T1000 (cell line): ENCODE measurements at places on chromosomes 3 and 15.
A peak's percentile ranks its signal among the peaks of the same experiment; 100 is the strongest.

- DNase-seq = no peak
Measured at GRCh38 chr3:183980403-183980802, 37.3 kb downstream of the ABCC5 start.

DNA sequence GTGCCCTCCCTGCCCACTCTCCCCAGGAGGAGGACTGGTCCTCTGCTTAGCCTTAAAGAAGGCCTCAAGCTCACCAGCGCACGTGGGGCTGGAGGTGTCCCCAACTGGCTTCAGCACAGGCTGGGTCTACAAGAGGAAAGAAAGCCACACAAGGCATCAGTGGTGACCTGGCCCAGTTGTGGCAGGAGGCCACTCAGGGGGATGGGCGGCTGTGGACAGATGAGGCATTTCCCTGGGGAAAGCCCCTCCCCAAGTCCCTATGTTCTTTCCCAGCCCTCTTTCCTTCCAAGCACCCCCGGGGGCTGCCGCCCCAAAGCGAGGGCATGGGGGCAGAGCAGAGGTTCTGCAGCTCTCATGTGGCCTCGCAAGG, 155.2 kb upstream of the TLE3 start:
- no peak for DNase-seq

DNA sequence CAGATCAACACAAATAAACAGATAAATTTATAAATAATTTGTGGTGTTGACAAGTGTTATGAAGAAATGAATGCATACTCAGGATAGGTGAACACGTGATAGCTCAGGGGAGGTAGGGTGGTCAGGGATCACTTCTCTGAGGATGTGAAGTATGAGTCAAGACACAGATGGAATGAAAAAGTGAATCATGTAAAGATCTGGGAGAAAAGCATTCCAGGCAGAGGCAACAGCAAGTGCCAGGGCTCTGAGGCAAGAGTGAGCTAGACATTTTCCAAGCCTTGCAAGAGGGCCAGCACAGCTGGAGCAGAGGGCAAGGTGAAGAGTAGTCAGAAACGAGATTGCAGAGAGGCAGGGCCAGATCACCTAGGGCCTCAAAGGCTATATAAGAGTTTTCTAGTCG, 177.8 kb downstream of the WNT5A start:
- DNase-seq = no peak

- DNase-seq = no peak
Measured at GRCh38 chr3:111981457-111981763, 2.6 kb downstream of the ABHD10 start.

- no peak for DNase-seq
Measured at GRCh38 chr15:94239474-94239873, 8.1 kb downstream of the MCTP2 start.

- no peak for DNase-seq
Measured at GRCh38 chr3:25817638-25818037, 27.7 kb downstream of the OXSM start.

- DNase-seq = no peak
Measured at GRCh38 chr3:112904786-112905185, 58.1 kb upstream of the CD200R1L start.

GRCh38 chr3:23805210-23805632, 534 bp upstream of the UBE2E1 start:
- DNase-seq = no peak

GRCh38 chr15:80162059-80162554, 9.3 kb downstream of the FAH start:
- no peak for DNase-seq

- no peak for DNase-seq
Measured at GRCh38 chr3:3766140-3766539, 33.1 kb upstream of the LRRN1 start.

DNA sequence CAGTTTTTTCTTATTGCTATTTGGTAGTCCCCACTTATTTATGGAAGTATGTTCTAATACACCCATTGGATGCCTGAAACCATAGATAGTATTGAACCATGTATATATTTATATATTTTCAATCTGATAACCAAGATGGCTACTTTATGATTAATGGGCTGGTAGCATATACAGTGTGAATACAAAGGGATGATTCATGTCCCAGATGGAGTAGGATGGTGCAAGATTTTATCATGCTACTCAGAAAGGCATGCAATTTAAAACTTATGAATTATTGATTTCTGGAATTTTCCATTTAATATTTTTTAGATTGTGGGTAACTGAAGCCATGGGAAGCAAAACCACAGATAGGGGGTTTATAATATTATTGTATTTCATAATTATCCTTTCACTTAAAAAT, 35.2 kb downstream of the AP4E1 start:
- DNase-seq = no peak

GRCh38 chr3:121869736-121870135, 24.5 kb upstream of the SLC15A2 start:
- no peak for DNase-seq

DNA sequence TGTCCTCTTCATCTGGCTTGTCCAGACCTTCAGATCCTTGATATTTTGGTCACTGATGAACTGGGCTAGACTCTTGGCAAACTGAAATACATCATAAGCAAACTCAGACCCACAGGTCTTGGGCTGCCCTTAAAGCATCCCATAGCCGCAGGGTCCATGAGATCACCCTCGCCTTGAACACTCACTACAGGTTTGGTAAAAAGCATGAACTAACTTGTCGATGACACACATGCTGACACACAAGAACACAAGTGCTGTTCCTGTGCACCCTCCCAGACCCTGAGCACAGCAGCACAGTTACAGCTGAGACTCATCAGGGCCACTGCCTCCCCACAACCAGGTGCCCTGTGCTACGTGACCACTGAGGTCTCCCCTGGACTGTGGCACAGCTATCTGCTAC, 21.0 kb downstream of the PFKFB4 start:
- no peak for DNase-seq

- no peak for DNase-seq
Measured at GRCh38 chr3:49277383-49277775, 347 bp upstream of the C3orf62 start.

- DNase-seq = no peak
Measured at GRCh38 chr15:52162876-52163275, 28.3 kb downstream of the GNB5 start.

GRCh38 chr3:26106228-26106627, 316.3 kb downstream of the OXSM start:
- DNase-seq = no peak

DNA sequence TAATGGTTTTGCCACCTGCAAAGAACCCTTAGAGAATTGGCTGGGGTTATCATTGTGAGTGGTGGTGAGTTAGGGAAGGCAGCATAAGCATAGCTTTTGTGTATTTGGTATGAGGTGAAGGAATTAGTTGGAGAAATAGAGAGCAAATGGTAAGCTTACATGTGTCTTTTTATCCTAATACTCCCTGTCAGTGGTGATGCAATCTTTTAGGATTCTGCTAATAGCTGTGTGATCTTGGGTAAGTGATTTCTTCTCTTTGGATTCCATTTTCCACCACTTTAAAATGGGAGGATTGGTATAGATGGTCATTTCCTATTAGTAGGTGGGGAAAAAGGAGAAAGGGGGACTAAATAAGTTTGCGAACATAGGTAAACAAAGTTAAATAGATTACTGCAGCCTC, 30.9 kb downstream of the PIAS1 start:
- DNase-seq = no peak

- no peak for DNase-seq
Measured at GRCh38 chr3:157136647-157137387, 23.1 kb downstream of the CCNL1 start.

GRCh38 chr3:173584838-173585831, 187.6 kb downstream of the NLGN1 start:
- DNase-seq = no peak

GRCh38 chr15:59918994-59919951, 84.8 kb upstream of the FOXB1 start:
- DNase-seq = peak; percentile 13

- no peak for DNase-seq
Measured at GRCh38 chr3:94423578-94423977, 360.7 kb downstream of the NSUN3 start.

- DNase-seq = no peak
Measured at GRCh38 chr15:67196672-67197363, 57.6 kb downstream of the AAGAB start.

- DNase-seq = no peak
Measured at GRCh38 chr15:57893040-57893439, 172.5 kb downstream of the ALDH1A2 start.

DNA sequence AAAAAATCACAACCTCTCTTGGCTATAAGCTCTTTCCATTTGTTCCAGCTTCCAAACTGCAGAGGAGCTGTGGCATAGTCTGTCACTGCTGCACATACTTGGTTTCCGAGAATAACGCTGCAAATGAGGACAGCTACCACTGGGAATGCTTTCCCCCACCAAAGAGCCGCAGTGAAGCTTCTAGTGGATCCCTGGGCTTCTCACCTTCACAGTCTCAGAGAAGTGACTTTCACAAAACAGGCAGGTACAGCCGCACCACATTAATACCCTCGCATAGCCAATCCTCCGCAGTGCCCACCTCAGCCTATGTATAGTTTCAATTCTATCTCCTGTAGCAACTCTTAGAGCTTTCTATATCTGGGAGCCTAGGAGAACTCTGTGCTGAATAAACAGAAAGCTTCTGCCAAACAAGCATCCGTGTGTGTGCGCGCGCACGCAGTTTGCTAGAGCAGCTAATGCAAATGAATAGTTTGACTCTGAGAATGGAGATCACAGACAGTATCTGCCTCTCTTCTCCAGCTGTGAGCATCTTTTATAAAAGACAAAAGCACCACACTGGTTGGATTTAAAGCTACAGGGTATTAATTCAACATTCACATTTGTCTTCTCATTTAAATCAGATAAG, 81.9 kb upstream of the PLXND1 start:
- no peak for DNase-seq

GRCh38 chr15:69729167-69729748, 276.6 kb downstream of the RPLP1 start:
- peak; percentile 45 for DNase-seq

DNA sequence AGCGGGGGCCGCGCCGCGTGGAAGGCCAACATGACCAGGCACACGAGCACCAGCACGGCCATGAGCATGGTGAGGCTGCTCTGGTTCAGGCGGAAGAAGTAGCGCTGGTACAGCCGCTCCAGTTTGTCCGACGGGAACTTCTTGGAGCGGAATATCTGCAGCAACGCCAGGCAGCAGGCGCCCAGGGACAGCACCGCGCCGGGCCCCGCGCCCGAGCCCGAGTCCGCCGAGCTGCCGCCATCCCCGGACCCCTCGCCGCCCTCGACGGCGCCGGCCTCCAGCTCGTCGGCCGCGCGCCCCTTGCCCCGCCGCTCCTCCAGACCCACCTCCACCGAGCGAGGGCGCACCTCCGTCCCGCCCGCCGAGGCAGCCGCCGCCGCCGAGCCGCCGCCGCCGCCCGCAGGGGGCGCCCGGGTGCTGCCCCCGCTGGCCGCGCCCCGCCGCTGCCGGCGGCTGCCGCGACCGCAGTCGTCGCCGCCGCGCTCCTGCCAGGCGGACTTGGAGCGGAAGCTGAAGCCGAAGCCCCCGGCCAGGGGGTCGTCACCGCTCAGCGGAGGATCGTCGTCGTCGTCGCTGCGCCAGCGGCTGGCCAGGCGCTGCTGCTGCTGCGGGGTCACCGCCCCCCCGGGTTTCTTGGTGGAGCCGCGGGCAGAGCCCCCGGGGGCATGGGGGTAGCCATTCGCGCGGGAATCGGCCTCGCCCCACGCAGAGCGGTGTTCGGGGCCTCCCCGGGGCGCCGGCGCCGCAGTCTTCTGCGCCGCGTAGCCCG, 957 bp downstream of the ADCY5 start:
- DNase-seq = no peak

GRCh38 chr15:70703096-70703878, 60.1 kb downstream of the UACA start:
- no peak for DNase-seq

DNA sequence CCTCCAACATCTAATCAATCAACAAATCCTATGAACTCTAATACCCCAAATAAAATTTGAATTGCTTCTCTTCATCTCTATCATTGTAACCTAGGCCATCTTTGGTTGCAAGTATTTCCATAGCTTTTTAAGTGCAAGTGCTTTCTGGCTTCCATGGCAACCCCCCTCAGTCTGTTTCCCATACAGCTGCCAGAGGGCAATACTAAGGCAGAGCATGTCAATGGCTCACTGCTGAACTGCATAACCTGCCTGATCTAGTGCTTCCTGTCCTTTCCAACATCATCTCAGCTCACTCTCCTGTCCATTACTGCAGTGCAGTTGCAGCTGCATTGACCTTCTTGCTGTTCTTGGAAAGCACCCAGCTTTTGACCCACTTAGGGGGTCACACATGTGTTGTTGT, 198.4 kb downstream of the WNT5A start:
- DNase-seq = no peak

DNA sequence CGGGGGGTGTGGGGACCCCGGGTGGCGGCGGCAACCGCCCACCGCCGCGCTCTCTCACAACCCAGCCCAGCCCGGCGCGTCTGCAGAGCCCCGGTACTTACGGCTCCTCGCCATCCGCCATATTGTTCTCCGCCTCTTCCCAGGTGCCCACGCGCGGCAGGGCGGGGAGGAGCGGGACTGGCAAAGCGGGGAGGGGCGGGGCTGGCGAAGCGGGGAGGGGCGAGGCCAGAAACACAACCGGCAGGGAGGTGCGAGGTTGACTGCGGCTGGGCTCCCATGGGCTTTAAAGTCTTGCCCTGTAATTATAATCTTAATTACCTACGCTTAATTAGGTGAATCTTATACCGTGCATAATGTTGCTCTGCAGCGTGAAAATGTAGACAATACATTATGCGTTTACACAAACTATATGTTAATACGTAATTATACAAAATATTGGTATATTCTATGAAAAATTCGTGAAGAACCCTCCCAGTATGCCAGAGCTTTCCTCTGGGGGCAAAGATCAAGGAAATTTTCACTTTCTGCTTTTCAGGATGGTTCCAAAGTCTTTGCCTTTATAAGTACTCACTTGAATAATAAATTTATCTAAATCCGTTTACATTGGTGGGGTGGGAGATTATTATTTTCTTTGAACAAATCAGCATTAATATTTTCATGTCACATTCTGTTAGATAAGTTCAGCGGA, at the start of gene UBA3:
Gene UBA3 (minus strand): TSS at position 133 of the 688 bp plus-strand sequence. CDS start 12 bp downstream, at position 121.
- peak; percentile 78 for DNase-seq

DNA sequence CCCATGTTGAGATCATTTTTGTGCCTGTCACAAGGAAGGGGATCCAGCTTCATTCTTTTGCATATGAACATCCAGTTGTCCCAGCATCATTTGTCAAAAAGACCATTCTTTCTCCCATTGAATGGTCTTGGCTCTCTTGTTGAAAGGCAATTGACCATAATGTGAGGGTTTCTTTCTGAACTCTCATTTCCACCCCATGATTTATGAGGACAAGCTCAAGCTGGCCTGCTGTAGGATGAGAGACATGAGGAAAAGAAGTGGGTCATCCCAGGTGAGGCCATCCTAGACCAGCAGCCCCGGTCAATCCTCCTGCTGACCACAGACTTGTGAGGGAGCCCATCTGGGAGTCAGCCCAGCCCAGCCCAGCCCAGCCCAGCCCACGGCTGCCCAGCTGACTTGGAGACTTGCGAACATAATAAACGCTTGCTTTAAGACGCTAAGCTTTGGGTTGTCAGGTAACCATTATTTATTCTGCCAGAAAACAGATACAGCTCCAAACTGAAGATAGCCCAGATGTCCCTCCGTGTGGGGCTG, 69.0 kb downstream of the LINGO1 start:
- DNase-seq = no peak
